Kidney tubule cell (primary cell): ENCODE measurements at places on chromosomes 13 and 19.

- peak; percentile 78 for DNase-seq
Measured at GRCh38 chr19:33273881-33274662, 28.3 kb downstream of the CEBPA start.

DNA sequence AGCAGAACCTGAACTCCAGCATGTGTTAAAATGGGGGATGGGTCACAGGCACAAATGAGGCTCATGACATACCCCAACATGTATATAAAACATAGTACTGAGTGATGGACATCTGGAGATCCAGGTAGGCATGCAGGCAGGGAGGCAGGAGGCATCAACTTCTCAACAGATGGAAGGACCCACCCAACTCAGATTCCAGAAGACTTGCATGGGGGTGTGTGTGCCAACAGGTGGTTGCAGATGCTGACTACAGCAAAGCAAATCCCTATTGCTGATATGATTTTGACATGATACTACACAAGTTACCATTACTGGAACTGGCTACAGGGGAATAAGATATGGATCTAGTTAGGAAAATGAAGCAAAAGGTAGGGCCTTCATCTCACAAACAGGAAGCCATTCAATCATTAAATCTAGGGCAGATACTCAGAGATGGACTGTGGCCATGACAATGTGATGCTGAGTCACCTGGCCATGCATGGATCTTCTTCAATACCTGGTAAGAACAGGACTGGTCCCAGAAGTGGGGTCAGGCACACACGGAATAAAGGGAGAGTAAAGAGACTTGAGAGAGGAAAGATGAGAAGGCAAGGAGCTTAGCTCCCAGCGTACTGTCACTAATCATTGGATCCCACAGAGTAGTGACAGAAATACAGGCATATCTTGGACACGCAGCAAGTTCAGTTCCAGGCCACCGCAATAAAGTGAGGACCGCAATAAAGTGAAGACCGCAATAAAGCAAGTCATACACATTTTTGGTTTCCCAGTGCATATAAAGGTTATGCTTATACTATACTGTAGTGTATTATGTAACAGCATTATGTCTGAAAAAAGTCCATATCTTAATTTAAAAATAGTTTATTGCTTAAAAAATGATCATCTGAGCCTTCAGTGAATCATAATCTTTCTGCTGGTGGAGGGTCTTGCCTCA, 91.3 kb downstream of the USP12 start:
- DNase-seq, result peak; percentile 45

DNA sequence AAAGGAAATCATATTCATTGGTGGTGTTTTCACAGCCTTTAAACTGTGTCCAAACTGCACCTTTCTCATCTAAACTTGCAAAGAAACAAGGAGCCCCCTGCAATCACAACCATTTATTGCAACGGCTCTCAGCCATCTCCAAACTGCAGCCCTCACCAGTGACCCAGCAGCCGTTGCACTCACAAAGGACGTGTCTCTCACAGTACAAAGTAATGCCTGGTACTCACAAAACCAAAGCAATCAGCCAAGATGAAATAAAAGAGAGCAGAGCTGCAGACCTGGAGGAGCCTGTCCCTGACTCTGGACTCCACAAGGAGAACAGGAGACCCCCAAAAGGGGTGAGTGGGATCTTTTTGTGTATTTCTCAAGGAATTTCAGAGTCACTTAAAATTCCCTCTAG, 20.2 kb upstream of the CEACAM21 start:
- no peak for DNase-seq

DNA sequence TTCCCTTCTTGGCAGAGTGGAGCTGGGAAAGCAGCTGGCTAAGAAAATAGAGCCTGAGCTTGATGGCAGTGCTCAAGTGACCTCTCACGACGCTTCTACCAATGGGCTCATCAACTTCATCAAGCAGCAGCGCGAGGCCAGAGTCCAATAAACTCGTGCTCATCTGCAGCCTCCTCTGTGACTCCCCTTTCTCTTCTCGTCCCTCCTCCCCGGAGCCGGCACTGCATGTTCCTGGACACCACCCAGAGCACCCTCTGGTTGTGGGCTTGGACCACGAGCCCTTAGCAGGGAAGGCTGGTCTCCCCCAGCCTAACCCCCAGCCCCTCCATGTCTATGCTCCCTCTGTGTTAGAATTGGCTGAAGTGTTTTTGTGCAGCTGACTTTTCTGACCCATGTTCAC, 4.3 kb upstream of the PDCD2L start:
- DNase-seq, result no peak

DNA sequence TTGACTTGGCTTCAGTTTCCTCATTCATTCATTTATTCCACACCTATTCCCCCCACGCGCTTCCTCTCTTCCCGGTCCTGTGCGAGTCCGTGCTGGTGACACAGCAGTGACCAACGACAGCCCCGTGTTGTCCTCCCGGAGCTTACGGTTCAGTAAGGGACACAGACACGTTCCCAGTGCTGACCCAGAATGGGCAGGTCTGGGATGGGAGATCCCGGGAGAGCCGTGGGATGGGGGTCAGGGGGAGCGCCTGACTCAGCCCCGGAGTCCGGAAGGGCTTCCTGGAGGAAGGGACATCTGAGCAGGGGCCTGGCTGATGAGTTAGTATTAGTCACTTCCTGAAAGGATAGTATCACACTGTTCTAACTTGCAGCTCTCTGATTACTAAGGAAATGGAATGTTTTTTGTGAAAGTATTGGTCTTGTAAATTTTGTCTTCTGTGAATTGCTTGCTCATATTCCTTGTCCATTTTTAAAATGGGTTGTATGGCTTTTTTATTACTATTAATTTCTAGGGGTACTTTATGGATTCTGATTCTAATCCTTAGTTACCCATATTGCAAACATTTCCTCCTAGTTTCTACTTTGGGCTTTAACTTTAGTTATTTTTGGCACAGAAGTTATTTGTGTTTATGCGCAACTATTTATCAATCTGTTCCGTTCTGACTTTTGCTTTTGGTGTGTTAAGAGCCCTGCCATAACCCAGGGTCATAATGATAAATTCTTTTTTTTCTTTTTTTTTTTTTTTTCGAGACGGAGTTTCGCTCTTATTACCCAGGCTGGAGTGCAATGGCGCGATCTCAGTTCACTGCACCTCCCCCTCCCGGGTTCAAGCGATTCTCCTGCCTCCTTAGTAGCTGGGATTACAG, 708 bp upstream of the ERCC1 start:
- DNase-seq, result peak; percentile 98

DNA sequence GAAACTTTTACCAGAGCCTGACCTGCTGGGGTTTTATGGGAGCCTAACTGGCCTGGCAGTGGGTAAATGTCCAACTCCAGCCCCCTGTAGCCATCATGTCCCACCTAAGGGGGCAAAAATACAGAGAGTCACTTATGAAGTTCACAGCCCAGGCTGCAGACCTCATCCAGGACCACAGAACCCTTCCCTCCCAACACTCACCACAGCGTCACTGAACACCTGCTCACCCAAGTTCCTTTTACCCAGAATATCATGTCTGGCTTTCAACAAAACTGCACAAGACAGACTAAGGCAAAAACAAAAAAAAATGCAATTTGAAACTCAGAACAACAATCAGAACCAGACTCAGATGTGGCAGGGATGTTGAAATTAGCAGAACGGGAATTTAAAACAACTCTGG, 6.4 kb downstream of the CEACAM3 start:
- DNase-seq, result no peak

- no peak for DNase-seq
Measured at GRCh38 chr13:20348645-20349408, 116.7 kb upstream of the GJB6 start.

GRCh38 chr13:39452417-39452816, 150.6 kb downstream of the LHFPL6 start:
- peak; percentile 12 for DNase-seq

GRCh38 chr19:14561847-14562351, 10.0 kb downstream of the NDUFB7 start:
- peak; percentile 57 for DNase-seq

DNA sequence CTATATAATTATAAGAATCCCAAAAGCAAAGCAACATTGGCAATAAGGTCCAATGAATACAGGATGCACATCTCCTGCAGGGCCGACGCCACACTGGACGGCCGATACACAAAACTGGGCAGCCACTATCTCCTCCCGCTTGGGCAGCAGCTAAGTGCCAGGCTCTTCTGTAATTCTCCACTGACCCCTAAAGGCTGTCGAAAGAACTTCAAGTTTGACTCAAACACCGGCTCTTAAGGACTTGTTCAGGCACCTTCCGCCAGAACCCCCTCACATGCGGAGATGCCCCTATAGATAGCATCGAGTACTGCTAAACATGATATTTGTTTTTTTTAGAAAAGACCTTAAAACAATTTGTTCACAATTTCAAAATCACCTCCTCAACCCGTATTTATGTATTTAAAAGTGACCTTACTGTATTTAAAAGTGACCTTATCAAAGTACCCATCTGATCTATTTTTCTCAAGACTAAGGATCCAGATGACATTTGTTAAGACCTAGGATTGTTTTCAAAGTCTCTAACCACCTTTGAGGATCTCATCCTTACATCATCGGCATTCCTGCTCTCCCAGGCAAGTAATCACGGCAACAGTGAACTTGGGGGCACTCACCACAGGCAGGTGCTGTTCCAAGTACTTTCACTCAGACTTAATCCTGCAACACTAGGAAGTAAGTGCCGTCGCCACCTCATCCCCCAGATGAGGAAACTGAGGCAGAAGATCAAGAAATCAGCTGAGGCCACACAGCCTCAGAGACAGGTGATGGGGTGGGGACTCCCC, 77.8 kb downstream of the TUBGCP3 start:
- peak; percentile 59 for DNase-seq

- no peak for DNase-seq
Measured at GRCh38 chr13:44396701-44397580, 23.3 kb downstream of the SERP2 start.
